ENCODE measurements at places on chromosomes 5 and 9.

DNA sequence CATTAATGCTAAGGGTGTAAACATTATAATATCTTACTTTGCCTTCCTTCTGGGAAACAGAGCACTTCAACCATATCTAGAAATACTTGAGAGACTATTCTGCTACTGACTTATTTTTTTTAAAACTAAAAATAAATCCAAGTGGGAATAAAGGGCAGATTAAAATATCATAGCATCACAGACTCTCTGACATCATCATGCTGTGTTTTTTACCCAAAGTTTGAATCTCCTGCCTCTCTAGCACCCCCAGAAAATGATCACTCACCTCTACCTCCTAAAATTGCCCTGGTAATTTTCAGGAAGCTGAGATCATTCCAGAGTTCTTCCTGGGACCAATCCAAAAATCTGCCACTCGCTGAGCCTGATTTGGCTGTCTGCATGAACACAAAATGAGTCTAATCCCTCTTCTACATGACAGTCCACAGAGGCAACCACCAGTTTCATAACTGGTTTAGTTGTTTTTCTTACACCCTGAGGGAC is 813.8 kb upstream of the DMAC1 start:
- peak; percentile 47 for DNase-seq

DNA sequence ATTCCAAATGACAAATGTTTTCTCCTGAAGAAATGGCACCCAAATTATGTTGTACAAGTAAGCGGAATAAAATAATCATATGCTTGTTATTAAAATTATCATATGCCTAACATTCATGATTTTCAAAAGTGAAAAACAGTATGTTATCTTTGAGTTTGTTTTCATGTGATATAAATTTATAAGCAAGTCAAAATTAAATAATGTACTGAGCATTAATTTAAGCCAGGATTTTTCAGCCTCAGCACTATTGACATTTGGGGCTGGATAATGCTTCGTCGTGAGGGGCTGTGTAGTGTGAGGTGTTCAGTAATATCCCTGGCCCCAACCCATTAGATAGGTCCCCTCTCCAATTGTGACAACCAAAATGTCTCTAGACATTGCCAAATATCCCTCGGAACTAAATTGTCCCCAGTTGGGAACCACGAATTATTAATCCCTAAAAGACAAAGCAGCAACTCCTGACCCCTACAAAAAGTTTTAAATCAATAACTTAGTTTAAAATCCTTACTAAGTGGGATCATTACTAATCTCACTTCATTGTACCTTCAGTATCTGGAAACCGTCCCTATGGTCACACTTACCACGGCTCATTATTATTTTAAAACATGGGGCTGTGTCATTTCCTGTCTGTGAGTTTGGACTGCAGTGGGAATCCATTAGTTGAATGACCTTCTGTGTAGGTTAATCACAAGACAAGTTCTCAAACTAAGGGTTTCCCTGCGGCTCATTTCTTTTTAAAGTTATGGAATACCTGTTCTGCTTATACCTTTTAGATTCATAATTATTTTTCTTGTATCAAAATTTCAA is 1.3 kb upstream of the NNT start:
- peak; percentile 40 for DNase-seq

GRCh38 chr5:33379757-33380156 is 61.0 kb upstream of the TARS1 start:
- no peak for DNase-seq

DNA sequence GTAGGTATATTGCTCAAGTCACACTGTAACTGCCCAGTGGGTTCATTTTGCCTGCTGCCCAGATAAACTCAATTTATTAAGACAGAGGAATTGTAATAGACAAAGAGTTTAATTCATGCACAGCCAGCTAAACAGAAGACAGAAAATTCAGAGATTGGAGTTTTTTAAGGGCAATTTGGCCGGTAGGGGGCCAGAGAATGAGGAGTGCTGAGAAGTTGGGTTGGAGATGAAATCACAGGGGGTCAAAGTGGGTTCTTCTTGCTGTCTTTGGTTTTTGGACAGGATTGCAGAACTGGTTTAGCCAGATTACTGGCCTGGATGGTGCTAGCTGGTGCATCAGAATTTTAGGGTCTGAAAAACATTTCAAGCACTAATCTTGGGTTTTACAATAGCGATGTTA is 20.7 kb upstream of the IL33 start:
- DNase-seq, result no peak

DNA sequence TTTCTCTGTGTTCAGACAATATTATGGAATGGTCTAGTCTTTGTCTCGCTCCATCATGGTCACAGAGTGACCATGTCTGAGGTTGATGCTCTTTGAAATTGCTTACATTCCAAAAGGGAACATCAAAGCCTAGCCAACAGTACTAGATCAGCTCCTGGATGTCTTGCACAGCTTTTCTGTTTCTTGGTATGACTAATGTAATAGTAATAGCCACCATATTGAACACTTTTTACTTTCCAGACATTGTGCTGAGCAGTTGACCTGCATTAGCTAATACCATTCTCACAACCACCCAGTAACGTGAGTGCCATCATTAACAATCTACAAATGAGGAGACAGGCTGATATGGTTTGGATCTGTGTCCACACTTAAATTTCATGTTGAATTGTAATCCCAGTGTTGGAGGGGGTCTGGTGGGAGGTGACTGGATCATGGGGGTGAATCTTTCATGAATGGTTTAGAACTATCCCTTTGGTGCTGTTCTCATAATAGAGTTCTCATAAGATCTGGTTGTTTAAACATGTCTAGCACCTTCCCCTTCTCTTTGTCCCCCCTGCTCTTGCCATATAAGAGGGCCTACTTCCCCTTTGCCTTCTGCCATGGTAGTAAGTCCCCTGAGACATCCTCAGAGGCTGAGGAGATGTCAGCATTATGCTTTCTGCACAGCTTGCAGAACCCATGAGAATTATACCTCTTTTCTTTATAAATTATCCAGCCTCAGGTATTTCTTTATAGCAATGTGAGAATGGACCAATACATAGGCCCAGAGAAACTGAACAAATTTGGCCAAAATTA is 577.5 kb upstream of the CLINT1 start:
- DNase-seq, result no peak

DNA sequence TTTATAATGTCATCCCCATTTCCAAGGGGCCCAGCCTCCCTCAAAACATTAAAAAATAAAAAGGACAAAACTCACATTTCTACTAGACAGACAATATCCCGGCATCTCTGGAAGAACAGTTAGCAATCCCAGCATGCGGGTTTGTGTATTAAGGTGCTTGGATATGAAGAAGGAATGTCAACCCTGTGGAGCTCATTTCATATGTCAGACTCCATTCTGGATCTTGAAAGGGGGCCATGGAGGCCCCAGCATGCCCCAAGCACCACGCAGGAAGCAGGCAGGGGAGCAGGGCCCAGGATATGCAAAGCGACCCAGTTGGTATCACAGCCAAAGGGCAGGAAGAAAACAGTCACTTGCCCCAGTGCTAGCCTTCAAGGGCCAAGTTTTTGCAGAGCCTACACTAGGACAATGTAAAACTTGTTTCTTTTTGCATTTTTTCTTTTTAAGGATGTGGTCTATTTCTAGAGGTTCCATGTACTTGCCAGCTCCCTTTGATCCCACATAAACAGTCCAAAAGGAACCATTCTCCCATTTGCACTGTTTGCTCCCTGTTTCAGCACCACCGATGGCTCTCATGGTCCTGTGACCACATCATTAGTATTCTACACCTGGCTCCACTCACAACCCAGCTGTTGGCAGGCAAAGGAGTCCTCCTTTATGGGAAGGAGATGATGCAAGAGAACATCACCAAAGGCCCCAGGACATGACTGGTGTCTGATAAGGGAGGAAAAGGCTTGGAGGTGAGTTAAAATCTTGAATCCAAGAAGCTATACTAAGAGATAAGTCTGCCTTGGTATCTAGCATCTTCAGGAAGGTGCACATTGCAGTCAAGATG is 58.3 kb downstream of the FGF1 start:
- no peak for DNase-seq

DNA sequence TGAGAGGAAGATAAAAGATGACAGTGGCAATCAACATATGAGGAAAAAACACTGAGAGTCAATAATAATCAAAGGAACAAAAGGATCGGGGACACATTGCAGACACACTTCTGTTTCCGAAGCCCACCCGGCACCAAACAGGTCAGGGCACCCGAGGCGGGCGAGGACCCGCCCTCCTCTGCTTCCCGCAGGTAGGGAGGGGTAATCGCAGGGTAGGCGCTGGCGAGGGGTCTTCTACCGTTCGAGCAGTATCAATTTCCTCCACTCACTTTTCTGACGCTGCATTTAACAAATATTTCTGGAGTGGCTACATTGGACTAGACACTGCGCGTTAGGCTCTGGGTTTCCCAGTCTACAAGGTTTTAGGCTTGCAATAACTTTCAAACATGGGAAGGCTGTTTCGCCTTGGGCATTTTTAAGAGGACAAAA is 1.3 kb downstream of the TXN start:
- DNase-seq, result no peak

DNA sequence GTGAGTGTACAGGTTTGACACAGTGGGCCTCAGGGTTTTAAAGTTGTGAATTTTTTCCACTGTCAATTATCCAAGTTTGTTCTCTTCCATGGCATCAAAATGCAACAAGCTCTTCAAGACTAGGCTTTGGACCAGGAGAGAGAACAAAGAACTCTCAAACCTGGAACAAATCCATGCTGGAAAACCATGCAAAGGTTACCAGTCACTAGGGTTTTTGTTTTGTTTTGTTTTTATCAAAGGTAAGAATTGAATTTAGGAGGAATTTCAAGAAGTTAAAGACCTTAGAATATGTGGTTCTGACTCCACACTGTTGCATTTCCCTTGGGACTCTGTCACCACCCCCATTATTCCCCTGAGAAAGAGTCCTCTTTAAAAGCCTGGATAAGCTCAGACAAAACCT is 191.1 kb upstream of the PIK3R1 start:
- no peak for DNase-seq

DNA sequence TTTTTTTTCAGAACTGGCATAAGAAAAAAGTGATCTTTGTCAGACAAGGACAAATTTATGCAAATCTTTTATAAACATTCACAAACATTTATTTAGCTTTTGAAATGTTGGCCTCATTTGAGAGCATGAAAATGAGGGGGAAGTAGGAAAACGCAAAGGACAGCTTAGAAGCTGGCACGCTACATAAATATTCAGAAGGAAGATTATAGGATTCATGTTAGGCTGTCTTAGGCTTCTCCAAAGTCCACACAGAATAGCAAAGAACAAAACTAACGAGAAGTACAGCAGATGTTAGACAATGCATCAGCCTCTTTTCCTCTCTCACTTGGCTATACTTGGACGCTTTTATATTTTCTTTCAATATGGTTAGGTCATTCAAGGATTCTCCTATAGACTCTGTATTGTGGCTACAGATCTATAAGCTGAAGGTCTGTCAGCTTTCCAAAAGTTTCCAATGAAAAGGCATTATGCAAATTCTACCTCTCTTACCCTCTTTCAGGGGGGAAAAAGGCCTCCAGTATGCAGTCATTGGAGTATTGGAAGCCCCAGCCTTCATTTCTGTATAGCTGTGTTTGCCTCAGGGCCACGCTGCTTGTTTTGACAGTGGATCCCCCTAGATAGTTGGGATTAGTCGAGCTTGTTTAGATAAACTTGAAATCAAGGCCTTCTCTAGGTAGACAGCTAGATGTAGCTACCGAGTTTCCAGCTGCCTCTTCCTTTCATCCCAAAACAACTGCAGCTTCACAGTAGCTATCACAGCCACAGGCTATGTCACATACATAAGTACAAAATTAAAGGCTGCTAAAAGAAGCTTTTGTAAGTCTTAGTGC is 153.0 kb downstream of the DENND1A start:
- no peak for DNase-seq

DNA sequence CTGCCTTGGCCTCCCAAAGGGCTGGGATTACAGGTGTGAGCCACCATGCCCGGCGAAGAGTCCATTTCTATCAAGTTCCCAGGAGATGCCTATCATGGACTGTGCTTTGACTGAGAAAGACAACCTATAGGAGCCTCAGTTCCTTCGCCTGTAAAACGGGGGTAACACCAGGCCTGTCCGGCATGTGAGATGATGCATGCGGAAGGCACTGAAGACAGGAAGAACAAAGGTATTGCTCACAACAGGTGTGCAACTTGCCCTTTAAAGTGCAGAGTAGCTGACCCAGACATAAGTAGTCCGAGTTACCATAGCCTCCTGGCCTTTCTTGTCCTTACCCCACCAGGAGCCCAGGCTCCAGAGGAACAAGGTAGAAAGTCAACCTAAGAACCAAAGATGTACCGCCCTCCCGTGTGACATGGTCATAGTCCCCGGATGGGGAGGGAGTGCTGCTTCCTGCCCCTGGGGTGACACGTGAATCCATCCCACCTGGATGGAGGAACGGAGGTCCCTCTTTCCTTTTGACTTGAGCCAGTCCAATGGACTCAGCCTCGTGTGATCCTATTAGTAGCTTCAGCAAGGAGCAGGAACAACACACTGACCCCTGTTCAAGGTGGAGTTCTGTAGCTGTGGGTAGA is 60.3 kb downstream of the HSPA4 start:
- no peak for DNase-seq

DNA sequence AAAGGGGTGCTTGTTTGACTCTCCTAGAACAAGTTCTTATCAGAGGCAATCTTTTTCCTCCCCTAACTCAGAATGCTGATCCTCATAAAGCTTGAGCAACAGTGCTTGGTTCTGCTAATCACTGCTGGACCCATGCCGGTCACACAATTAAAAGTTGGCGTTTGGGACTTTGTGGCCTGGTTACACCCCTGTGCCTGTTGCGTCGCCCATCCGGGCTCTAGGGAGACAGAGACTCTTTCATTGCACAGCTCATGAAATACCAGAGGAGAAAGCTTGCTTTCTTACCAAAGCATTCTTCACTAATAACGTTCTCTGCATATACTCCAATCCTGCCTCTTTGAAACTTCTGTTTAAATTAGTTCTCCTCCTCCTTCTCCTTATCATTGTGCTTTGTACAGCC is 301.1 kb downstream of the NR3C1 start:
- no peak for DNase-seq

DNA sequence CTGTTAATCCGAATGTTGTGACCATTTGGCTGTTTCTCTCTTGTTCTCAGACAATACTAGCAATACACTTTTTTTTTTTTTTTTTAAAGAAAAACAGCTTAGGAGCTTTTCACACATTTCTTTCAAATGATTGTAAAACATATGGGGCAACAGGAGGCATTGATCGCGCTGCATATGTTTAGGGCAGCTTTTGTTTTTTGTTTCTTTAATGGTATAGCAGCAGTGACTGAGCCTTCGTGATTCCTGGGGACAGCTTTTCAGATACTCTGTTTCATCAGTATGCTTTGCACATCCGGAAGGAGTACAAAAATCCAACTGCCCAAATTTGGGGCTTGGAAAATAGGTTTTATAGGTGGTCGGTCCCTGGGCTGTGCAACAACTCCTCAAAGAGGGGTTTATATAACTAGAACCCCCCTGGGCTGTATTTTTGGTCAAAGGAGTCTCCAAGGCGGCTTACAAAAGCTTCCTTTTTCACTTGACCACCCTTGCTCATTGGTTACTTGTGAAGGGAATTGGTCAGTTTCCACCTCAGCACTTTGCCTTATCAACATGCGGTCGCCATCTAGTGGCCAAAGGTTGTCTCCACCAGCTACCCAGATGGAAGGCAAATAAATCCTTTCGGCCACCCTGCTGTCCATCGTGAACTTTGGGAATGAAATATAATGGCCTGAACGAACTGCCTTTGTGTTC is 91.8 kb downstream of the PDE6A start:
- DNase-seq, result peak; percentile 7

GRCh38 chr5:178417391-178417811 is 172.8 kb downstream of the COL23A1 start:
- no peak for DNase-seq
